ENCODE measurements at places on chromosomes 13 and 19.

GRCh38 chr19:41801031-41801430, 4.6 kb downstream of the CEACAM3 start:
- DNase-seq = no peak

- DNase-seq = no peak
Measured at GRCh38 chr13:98507282-98507797, 69.6 kb downstream of the STK24 start.

DNA sequence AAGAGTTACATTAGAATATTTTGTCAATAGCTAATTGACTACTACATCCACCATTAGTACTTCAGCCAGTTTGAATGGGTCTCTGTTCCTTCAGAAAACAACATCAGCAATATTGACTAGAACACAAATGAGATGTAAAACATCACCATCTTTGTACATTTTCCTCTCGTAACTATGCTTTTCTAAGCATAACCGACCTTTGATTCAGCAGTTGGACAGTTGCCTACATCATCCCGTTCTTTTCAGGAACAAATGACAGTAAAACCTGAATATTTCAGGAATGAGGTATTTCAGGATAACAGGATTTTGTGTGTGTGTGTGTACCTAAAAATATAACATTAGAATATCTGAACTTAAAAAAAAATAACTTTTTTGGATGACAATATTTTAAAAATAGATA, 60.9 kb downstream of the STARD13 start:
- no peak for DNase-seq

DNA sequence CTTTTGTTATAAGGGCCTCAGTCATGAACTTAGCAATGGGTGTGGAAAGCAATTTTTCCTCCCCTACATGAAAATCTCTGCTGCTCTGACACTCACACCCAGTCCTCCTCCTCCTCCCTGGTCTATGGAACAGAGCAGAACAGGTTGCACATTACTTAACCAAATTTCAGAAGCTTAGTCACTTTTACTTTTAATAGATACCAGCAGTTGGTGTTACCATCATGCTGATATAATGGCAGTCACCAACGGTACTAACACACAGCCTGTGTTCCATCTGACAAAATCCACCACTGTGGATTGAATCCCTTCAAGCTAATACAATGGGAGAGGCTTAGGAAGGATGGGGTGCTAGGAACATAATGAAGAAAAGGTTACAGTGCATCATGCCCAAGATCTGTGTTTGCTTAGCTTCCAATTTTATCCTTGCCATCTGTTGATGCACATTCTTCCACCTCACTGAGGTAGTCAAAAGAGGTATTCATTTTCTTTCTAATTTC, 9.8 kb downstream of the TPT1 start:
- no peak for DNase-seq

DNA sequence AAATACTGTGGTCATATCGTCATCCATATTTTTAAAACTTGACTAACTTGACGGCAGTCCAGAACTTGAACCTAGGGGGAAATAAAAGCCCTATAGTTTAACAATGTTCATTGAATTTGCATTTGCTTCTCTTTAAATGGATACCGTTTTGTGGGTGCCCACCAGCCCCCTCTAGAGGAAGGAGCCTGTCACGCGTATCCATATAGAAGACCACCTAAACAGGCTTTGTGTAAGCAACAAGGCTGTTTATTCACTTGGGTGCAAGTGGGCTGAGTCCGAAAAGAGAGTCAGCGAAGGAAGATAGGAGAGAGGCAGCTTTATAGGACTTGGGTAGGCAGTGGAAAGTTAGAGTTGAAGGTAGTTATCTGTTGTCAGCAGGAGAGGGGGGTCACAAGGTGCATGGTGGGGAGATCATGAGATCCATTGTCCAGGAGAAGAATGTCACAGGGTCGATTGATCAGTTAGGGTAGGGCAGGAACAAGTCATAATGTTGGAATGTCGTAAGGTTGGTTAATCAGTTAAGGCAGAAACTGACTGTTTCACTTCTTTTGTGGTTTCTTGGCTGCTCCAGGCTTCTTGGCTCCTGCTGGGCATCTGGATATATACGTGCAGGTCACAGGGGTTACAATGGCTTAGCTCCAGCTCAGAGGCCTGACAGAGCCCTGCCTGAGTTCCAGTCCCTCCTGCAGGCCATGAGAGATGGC, 42.5 kb upstream of the ANKRD10 start:
- DNase-seq = no peak

DNA sequence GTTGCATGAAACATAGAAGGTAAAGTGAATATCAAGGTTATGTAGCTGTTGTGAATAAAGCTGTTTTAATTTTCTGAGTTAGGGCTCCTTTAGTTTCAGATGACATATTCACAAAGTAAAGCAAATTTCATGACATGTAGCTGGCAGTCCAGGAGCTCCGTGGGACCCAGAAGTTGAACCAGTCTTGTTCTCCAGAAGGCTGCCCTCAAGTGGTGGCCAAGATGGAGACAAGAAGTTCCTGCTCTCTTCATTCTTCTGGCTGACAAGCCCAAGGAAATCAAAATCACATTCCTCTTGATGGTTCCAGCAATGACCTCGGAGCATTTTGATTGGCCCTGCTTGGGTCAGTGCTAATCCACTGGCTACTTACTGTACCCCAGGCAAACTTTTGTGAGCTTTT, 128.7 kb downstream of the LIG4 start:
- no peak for DNase-seq

DNA sequence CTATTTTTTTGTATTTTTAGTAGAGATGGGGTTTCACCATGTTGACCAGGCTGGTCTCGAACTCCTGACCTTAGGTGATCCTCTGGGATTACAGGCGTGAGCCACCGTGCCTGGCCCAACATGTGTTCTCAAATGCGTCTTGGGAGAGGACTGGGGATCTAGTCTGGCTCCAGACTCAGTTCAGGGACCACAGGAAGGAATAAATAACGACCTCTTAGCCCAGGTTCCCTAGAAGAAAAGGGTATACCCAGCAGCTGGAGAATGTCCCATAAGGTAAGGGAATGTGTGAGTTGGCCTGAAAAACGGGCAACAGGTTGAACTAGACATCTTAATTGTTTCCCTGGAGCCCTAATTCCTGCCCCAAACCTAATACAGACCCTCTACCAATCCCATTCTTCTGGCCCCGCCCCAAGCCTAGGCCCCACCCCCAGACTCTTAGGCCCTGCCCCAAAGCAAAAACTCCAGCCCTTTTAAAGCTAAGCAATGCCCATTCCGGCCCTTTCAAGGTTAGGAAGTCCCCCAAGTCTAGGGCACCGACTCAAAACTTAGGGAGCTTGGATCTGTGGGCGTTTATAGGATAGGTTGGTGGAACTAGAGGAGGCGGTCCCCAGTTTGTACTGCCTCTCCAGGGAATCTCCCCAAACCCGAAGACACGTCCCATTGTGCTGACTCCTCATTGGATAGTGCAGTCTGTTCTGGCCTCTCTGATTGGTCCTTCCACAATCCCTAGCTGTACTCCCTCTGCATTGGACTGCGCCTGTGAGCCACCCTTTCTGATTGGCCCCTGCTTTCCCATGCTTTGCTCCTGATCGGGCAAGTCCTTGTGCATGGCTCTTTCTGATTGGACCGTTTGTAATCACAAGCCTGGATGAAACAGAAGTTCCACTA, 5.4 kb upstream of the LRFN1 start:
- no peak for DNase-seq

DNA sequence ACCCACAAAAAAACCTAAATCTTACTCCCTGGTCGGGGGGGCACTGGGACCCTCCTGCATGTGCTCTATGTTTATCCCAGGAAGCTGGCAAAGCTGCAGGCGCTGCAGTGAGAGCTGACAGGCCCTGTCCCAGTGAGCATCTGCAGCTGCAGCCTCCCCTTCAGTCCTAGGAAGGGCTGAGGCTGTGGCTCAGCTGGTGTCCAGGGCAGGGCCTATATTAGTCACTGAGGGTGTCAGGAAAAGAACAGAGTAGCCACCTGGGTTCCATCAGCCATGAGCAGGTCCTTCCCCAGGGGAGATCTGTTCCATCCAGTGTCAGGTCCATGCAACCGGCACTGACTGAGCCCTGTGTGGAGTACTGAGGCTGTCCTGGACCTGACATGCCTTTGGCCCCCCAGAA, 120.5 kb downstream of the TNFRSF19 start:
- DNase-seq = no peak

DNA sequence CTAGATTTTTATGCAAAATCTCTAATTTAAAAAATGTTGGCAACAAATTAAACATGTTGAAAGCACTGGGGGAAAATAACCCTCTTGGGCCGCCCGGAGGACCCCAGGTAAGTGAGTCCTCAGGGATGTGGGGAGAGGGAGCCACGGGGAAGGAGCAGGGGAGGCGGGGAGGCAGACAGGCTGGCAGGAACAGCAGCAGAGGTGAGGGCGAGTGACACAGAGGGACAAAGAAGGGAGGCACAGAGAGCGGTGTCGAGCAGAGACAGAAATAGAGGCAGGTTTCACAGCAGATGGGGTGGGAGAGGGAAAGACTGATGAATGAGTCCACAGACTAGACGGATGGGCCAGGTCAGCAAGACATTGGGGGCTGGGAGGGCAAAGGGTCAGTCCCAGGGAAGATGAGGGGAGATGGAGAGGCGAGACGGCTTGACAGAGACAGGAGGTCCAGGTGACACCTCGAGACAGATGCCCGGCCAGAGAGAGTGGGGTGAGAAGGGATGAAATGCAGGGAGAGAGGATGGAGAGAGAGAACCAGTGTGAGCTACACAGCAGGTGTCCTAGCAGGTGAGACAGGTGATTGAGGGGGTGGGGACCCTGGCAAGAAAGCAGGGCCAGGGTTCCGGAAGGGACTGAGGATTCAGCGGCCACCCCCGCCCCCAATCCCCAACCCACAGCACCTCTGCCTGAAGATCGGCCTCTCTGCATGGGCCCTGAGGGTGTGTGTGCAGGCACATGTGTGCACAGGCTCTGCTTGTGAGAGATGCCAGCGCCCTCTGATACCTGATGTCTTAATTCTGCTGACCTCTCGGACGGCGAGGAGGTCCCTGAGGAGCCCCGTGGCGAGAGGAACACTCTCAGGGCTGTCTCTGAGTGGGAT, 3.8 kb downstream of the LRRC4B start:
- no peak for DNase-seq

DNA sequence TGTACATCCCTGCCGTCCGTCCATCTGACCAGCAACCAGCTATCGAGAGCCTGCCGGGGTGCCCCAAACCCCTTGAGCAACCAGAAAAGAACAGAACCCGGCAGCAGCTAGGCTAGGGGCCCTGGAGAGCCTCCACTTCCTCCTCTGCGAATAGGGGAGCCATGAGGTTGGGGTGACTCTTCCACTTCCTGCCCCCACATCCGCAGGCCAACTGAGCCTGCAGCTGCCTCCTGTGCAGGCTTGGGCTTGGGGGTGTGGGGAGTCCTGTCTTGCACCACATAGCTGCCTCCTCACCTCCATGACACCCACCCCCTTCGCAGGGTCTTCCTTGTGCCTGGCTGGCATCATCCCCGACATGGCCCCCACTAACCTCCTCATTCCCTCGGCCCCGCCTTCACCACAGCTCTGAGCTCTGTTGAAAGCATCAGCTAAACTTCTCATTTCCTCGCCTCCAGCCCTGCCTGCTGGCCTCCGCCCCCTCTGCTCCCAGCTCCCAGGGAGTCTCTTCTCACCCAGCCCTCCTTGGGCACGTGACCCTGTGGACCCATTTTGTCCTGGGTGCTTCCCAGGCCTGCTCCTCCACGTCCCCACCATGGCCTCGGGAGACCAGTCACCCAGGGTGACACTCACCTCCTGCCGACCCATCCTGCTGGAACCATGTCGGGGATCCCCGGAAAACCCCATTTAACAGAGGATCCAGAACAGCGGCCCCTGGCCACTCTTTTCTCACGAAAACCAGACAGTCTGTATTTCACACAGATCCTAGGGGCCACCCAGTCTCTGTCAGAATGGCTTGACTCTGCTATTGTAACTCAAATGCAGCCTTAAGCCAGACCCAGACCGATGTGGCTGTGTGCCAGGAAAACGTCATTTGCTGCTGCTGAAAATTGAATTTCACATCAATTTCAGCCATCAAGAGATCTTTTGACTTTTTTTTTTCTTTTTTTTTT, 50.4 kb downstream of the MYO9B start:
- DNase-seq = no peak

- no peak for DNase-seq
Measured at GRCh38 chr13:21015284-21015683, 46.1 kb downstream of the LATS2 start.

DNA sequence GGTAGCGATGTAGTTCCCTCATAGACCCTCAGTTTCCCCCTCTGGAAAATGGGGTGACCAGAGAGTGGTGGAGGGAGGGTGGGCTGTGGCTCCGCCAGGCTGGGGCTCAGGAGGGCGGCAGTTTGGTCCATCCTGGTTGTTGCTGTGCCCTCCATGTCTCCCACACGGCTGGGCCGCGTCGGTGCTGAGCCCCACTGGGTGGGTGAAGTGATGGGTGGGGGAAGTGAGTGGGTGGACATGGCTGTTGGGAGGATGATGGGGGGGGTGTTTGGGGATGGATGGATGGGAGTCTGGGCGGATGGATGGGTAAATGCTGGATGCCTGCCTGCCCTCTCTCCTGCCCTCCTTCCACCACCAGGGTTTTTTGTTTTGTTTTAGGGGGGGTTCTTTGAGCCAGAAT, 16.6 kb upstream of the EHD2 start:
- no peak for DNase-seq

DNA sequence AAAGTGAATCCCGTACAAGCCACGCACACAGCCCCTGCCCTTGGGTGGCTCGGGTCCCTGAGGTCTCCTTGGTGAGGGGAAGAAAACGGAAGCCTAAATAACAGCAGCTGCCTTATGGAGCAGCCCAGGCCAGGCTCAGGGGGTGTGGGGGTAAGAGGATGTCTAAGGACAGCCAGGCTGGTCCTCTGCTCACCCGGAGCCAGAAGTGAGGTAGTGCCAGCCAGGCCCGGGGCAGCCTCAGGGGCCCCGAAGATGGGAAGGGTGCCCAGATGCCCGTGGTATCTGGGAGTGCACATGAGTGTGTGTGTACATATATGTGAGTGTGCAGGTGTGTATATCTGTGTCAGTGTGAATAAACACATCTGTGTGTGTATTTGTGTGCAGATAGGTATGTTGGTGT, 38.4 kb upstream of the PEPD start:
- DNase-seq = no peak

DNA sequence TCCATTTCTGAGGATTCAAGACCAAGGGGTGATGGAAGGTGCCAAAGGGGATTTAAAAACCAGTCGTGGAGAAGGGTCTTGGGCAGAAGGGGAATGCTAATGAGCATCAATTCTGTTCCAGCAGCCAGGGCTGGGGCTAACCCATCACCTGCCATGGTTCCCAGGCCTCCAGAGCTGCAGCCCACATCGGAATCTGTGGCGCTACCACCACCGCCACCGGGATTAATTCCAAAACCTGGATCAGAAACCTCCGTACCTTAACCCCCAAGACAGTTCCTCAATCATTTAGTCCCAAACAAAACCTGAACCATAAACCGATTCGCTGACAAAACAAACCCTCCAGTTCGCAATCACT, 583 bp downstream of the ZNF615 start:
- peak; percentile 12 for DNase-seq

GRCh38 chr13:113329656-113330312, 32.7 kb downstream of the LAMP1 start:
- no peak for DNase-seq

- DNase-seq = no peak
Measured at GRCh38 chr19:17872251-17873001, 681 bp downstream of the SLC5A5 start.

- no peak for DNase-seq
Measured at GRCh38 chr13:92963029-92963428, 263.6 kb upstream of the GPC6 start.
